ENCODE measurements at places on chromosomes 6 and 20. TPM values are rescaled to one million over a fixed set of nuclear protein-coding genes. Genes with fewer than 3 reads are reported as not detected.

Gene PCMT1
- total RNA-seq: 92.8 TPM

Gene PCED1A
- total RNA-seq: 18.0 TPM

- DNase-seq: no peak
Observed at GRCh38 chr6:110158479-110158878, 21.0 kb downstream of the WASF1 start.

Gene CDYL
- total RNA-seq: 26.9 TPM

DNA sequence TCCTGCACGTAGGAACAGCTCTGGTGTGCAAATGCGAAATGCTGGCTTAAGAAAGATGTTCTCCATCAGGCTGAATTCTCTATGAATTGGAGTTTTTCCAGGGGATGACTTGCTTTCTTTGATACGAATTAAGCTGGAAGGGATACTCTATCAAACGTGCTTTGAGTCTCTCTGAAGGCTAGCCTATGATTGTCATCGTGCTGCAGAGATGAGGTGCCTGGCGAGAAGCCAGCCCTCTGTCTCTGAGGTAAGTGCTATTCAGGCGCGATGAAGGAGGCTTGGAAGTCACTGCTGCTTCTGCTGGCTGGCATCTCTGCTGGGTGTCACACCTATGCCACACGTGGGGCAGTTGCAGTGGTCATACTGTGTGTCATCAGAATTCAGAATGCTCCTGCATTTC, 223.7 kb downstream of the TAF4 start:
- DNase-seq: no peak

Gene ERVFRD-1
- 0.09 TPM for total RNA-seq

Gene BEND6
- 0.82 TPM for total RNA-seq

Gene DBNDD2
- total RNA-seq: 177 TPM

Data from left cardiac atrium (tissue), 4 donors.